Astrocyte of the hippocampus (primary cell): ENCODE measurements at places on chromosomes 3 and 15.
A peak's percentile ranks its signal among the peaks of the same experiment; 100 is the strongest.

GRCh38 chr15:81747482-81747881 lies 298.3 kb downstream of the MEX3B start:
- DNase-seq, result no peak

DNA sequence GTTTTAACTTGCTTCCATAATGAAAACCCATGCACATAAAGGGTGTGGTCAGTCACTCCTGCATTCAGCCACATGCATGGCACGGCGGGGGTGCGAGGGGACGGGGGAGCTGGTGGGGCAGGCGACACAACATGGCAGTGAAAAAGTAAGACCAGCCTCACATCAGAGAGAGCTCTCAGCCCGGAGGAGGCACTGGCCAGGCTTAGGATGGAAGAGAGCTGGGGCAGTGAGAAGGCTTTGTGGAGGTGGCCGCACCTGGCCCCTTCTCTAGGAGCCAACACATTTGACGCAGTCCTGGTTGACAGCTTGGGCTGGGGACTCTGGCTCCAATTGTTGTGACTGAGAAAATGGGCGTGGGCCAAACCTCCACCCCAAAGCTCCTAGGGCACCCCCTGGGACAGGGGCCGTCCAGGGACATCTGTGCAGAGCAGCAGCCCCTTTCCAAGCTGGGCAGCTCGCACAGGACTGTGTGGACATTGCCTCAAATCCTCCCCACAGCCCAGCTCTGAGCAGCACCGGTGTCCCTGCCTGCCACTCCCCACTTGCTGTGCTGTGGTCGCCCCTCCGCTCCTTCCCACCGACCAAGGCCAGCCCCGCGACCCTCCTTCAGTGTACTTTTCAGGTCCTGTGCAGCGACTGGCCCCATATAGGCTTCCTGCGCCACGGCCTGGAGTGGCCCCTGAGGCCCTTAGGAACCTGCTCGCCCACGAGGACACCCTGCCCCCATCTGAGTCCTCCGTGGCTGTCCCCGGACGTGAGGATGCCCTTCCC lies 126.0 kb upstream of the IQSEC1 start:
- no peak for DNase-seq

GRCh38 chr15:43277901-43278300 lies 11.2 kb upstream of the TGM5 start:
- DNase-seq, result no peak

DNA sequence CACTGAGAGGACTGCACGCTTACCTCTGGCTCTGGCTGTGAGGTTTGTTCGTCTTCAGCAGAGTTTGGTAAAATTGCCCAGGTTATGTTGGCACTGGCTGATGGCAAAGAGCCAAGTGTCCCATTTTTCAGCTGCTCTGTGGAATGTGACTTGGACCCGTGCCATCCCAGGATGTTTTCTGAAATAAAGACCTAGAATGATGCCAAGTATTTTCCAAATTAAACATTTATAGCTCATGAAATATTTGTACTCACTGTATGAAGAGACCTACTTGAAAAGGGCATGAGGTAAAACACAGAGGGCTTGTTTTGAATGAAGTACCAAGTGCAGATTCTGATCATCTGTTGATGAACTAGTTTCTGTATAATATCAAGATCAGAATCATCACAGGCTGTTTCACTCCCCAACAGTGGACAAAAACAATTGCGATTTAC lies 200.5 kb downstream of the STT3B start:
- DNase-seq, result peak; percentile 68

GRCh38 chr3:69872783-69873378 lies 126.7 kb upstream of the SAMMSON start:
- DNase-seq, result no peak

DNA sequence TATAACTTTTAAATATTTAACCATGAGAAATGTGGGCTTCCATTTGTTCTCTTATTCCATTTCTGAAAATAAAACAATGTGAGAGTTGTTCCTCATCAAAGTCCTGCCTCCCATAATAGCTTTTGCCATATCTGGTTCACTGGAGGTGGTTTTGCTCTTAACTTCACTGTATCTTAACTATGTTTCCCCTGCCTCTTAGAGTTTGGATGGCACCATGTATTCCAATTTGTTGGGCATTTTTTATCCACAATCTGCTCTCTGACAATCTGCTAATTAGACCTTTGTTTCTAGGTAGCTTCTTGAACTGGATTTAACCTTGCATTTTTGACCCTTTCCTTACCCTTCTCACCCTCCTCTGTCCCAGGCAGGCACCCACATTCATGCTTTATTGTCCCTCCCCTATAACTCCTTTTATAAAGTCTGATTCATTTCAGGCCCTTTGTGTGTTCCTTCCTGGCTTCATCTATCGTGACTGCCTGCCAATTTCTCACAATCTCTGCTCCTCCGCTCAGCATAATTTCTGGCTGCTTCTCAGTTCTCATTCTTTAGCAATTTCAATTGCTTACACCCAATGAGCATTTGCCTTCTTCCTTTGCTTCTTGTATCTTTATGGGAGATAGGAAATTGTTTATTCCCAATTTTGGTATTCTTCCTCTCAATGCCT lies 144.2 kb upstream of the ARHGEF26 start:
- peak; percentile 85 for DNase-seq

DNA sequence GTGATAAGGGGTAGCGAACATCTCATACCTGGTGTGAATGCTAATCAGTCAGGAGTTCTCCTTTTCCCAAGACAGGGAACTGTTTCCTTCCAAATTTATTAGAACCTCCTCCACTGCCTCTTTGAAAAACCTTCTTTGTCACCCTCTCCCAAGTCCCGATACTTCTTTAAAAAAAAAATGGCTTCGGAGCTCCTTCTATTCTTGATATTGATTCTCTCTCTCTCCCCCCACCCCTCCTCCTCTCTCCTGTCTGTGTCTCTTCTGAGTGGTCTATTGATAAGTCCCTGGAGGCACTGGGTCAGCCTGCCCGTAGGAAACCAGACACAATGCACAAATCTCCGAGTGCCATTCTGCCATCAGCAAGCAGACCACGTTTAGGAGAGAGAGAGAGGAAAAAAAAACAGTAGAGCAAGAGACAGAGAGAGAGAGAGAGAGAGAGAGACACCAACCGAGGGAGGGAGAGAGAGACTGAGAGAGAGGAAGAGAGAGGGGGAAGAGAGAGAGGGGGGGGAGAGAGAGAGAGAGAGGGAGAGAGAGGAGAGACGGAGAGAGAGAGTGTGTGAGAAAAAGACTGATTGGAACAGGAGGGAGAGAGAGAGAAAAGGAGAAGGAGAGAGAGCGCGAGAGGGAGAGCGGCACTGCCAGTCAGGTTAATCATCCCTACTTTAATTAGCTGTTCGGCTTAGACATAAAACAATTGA lies 160.9 kb downstream of the TIGIT start:
- DNase-seq, result peak; percentile 75

DNA sequence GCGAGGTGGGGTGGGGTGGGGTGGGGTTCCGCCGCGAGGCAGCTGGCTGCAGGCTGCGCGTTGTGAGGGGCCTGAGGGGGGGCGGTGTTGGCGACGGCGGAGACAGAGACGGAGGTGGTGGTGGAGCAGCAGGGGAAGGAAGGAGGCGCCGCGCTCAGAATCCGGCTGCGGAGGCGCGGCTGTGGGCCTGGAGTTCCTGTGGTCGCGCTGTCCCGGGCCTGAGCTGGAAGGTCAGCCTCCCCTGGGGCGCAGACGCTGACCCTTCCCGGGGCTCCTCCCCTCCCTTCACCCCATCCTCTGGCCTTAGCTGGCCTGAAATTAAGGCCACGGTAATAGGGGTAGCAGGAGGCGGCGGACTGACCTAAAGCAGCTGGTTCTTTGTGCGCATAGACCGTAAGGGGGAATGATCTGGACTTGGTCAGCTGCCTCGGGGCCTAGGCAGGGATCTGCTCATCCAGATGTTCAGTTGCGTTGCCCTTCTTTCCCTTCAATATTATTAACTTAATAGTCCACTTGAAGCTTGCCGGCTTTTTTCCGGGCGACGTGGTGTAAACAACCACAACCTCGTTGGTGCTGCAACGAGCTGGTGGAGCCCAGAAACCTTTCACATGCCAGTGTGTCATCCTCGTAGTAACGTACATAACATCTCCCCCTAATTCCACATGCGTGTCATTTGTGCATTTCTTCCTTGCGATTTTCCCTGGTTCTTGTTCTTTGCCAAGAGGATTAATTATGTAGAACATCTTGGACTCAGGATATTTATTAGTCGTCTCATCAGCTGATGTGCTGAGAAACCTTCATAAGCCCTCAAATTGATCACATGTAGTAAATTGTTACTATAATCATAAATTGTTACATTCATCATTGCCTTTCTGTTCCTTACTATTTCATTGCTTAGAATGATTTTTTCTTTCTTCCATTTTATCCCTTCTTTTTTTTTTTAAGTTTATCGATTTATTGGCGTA lies 626 bp downstream of the SEC62 start:
- DNase-seq, result peak; percentile 47

- no peak for DNase-seq
These were observed 26.6 kb upstream of the TAFA4 start for GRCh38 chr3:68958932-68959331.

GRCh38 chr3:71168880-71169411 lies 414.6 kb downstream of the FOXP1 start:
- DNase-seq, result no peak

- no peak for DNase-seq
These were observed 1.5 kb downstream of the CHRNA3 start for GRCh38 chr15:78619022-78619950.

- peak; percentile 89 for DNase-seq
These were observed 710 bp downstream of the TJP1 start for GRCh38 chr15:29821416-29822099.

DNA sequence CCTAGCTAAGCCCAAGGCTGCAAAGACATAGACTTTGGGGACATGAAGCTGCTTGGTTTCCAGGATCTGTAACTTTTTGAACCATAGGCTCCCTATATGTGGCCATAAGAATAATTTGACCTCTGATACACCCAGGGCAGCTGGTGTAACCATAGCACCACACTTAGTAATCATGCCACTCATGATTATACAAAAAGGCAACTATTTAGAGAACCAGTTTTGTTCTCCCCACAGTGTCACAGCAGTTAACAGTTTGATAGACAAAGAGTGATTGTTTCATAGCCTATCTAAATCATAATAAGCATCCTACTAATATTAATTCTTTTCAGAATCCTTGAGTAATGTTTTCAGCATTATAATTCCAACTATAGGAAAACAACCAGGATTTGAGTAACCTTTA lies 334.9 kb downstream of the NEK10 start:
- DNase-seq, result no peak

- peak; percentile 52 for DNase-seq
These were observed 4.7 kb upstream of the CLDN1 start for GRCh38 chr3:190326930-190327329.

DNA sequence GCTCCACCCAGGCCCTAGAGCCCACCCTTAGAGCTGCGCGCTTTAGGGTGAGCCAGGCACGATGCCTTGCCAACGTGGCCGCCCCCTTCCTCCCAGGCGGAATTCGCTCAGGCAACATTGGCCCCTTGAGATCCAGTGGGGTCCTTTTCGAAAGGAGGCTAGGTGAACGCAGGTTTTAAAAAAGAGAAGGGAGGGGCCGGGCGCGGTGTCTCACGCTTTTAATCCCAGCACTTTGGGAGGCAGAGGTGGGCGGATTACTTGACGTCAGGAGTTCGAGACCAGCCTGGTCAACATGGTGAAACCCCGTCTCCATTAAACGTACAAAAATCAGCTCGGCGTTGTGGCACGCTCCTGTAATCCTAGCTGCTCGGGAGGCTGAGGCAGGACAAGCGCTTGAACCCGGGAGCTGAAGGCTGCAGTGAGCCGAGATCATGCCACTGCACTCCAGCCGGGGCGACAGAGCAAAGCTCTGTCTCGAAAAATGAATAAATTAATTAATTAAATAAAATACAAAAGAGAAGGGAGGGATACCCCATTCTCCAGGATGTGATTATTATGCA lies 984 bp upstream of the RPP25 start:
- DNase-seq, result no peak

- DNase-seq, result peak; percentile 8
These were observed 50.0 kb downstream of the RASGRP1 start for GRCh38 chr15:38514601-38515000.

DNA sequence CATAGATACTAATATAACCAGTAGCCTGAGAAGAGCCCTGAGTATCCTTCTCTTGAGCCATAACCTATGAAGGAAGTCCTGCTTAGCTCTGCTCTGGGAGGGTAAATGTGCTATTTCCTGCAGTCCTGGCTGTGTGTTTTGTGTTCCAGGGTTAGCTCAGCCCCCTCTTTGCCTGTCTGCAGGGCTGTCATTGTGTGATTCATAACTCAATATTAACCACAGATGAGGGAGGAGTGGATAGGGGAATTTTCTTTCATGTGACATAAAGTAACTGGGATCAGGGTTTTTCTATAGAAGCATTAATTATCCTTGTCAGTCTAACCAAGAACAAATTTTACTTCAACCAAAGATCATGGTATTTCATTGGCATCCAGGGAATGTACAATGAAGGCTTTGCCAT lies 183.3 kb upstream of the ZBTB20 start:
- DNase-seq, result peak; percentile 66

DNA sequence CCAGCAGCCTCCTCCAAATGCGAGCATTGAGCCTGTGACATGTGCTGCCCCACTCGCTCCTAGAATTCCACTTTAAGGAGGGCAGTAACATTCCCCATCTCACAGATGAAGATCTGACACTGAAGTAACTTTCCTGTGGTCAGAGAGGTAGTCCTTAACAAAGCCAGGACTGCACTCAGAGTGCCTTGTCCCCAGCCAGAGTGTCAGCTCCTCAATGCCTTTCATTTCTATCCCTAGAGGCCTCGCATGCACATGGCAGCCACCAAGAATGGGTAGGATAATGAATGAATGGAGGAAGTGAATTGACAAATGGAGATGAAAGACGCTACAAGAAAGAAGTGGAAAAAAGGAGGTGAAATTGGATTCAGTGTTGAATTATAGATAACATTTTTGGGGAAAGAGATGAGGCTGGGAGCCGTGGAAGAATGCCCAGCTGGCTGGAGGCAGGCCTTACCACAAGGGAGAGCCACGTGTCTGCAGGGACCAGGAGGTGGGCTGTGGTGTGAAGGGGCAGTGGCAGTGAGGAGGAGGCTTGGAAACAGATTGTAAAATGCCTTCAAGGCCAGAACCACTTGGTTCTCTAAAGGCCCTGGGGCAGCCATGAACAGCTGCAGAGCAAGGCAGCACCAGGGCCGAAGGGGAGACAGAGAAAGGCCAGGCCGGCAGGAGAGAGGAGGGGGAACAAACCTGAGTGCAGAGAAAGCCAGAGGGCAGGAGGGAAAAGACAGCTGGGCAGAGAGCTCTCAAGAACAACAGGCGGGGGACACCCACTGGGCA lies 10.4 kb downstream of the CFAP92 start:
- no peak for DNase-seq

GRCh38 chr3:37040231-37040630 lies 46.9 kb downstream of the MLH1 start:
- peak; percentile 48 for DNase-seq

- DNase-seq, result no peak
These were observed 8.6 kb downstream of the GPR15 start for GRCh38 chr3:98540346-98540745.
